ENCODE measurements at places on chromosomes 4 and X.

- no peak for DNase-seq
These were observed 581.1 kb downstream of the INPP4B start for GRCh38 chr4:142264961-142265360.

GRCh38 chrX:96683997-96684338, 674 bp upstream of the DIAPH2 start:
- no peak for DNase-seq

DNA sequence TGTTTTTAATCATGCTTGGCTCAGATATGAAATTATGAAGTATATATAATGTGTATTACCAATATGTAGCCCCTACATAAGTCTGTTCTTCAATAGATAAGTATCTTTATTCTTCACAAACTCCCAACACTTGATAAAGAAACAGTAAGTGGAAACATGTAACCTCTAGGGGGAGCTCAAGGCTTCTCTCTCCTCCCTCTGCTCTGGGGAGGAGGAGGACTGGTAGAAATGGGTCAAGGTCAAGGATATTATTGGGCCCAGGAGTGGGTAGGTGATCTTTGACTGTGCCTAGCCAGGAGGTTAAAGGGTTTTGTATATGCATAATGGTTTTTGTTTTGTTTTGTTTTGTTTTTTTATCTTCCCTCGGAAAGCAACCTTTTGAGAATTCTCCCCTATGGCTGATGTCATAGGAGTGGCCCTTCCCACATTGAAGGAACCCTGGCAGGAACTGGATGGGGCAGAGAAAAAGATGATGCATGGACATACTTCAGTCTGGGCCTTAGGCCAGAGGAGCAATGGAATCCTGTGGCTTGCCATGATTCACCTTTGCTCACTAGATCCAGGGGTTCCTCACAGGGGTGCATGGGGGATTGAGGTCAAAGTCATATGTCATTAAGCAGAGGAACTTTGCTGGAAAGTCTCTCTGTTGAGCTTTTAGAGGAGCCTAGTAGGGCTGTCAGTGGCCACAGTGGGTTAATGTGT, 460.3 kb downstream of the MID1IP1 start:
- peak; percentile 54 for DNase-seq

- no peak for DNase-seq
These were observed 86.3 kb downstream of the SMARCA5 start for GRCh38 chr4:143599827-143600226.

DNA sequence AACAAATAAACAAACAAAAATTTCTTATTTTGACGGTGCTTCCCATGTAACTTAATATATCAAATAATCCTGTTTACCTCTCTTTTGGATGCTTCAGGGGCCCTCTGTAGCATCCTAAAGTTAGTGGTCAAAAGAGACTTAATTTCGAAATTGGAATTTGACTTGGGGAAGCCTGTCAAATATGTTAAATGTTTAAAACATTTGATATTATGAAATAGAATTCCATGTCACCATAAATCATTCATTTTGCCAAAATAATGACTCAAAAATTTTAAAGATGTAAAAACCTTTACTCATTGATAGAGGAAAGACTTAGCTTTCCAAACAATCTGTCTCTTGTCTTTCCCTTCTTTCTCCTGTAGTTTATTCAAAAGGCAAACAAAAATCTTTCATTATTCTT, 20.6 kb upstream of the TEX13A start:
- DNase-seq, result no peak

DNA sequence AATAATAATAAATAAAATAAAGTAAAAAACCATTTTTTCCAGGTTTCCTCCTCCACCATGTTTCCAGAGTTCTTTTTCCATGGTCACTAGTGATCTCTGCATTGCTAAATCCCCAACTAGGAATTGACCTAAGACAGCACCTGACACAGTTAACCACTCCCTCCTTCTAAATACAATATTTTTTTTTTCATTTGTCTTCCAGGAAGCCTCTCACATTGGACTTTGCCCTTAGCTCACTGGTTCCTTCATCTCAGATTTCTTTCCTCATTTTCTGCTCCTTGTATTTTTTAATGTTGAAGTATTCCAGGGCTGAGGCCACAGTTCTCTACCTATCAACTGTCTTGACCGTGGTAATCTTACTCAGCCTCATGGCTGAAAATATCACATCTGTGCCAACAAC, 187.3 kb upstream of the FAM241A start:
- DNase-seq, result no peak

DNA sequence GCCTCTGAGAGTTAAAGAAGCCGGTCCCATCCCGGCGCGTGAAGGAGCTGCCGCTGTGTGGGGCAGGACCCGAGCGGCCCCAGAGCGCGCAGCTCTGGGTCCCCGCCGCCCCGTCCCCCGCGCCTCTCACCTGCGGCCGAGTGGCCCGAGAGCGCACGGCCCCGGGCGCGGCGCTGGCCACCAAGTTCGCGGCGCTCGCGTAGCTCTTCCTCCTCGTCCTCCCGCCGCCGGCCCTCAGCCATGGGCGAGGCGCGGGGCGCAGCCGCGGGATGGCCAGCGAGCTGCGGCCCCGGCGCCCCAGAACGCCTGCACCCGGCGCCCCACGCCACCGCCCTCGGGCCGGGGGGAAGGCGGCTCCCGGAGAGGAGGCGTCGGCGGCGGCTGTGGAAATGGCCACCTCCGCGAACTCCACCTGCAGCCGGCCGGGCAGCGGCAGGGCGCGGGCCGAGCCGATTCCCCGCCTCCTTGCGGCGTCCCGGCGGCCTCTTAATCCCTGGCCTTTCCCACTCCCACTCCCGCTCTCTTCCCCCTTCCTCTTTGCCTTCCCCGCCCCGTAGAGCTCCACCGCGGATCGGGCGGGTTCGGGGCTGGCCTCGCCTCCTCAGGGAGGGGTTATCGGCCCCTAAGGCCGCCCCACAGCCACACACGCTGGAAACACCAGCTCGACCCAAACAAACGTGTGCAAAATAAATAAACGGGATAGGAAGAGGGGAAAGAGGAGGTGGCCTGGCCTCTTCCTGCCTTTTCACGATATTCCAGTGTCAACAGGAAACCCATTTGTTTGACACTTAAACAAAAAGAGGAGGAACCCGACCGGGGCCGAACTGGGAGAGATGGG, at the start of gene SH3D19:
Gene SH3D19 (minus strand): TSS at position 495 of the 838 bp plus-strand sequence. CDS start 253 bp downstream, at position 242.
- DNase-seq, result peak; percentile 62

GRCh38 chr4:20987191-20987590, 286.9 kb downstream of the PACRGL start:
- no peak for DNase-seq

- peak; percentile 41 for DNase-seq
These were observed 34.3 kb downstream of the NALF2 start for GRCh38 chrX:69538321-69538876.

DNA sequence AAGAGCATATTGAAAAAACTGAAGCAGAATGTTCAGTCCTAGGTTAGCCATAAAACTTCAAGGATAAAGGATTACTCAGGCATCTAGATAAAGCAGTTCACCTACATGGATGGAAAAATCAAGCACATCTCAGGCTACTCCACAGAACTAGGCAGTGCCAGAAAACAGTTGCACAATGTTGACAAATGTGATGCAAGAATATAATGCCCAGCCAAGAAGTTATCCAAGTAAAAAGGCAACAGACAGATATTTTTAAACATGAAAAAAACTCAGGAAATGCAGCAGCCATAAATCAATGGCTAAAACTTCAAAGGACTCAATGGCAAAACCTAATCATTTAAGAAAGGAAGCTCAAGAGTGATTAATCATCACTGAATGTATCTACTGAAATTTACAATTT, 456.0 kb upstream of the FAM241A start:
- DNase-seq, result no peak
